Activated CD8-positive, alpha-beta T cell treated with anti-CD3 and anti-CD28 coated beads for 36 hours (primary cell): ENCODE measurements at places on chromosomes 16 and 17. TPM values are rescaled to one million over a fixed set of nuclear protein-coding genes. Genes with fewer than 3 reads are reported as not detected.

GRCh38 chr17:74241431-74241830 is 28.1 kb downstream of the TTYH2 start:
- no peak for DNase-seq
- no peaks in the 10 kb centered on the region for H3K4me1 ChIP-seq
- no peak overlapping the region for H3K4me3 ChIP-seq
- H3K27me3 ChIP-seq, result no peaks in the 10 kb centered on the region

The HEATR9 gene
- total RNA-seq, result 0.70 TPM

The CSH2 gene
- total RNA-seq, result not detected

DNA sequence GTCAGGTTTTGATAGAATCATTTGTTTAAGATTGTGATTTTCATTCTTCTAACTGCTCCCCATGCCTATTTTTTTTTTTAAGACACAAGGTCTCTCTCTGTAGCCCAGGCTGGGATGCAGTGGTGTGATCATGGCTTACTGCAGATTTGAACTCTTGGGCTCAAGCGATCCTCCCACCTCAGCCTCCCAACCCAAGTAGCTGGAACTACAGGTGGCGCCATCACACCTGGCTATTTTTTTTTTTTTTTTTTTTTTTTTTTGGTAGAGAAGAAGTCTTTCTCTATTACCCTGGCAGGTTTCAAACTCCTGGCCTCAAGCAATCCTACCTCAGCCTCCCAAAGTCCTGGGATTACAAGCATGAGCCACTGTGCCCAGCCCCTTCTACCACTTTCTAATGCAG is 223.3 kb downstream of the CBLN1 start:
- H3K27ac ChIP-seq, result no peak overlapping the region
- H3K27me3 ChIP-seq, result no peaks in the 10 kb centered on the region
- H3K36me3 ChIP-seq, result no peaks in the 10 kb centered on the region
- no peaks in the 10 kb centered on the region for H3K4me1 ChIP-seq
- DNase-seq, result no peak

DNA sequence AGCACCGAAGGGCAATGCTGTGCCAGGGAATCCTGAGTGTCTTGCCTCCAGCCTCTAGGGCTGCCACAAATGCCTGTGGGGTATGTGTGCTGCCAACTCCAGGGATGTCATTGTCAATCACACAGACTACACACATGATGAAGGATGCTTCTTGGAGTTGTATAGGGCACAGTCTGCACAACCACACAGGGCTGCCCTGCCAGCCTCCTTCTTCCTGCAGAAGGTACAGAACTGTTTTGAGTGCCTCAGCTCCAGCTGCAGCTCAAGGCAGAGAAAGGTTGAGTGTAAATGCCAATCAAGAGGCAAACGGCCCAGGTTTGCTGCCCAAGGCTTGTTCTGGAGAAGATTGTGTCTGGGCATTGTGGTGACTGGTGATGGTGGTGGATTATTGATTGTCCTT is 15.6 kb downstream of the SCNN1B start:
- no peak overlapping the region for H3K27ac ChIP-seq
- no peak for DNase-seq
- H3K4me1 ChIP-seq, result no peaks in the 10 kb centered on the region
- no peaks in the 10 kb centered on the region for H3K36me3 ChIP-seq

- no peak overlapping the region for H3K4me3 ChIP-seq
- peaks cover 15% of the 10 kb centered on the region for H3K4me1 ChIP-seq
- no peaks in the 10 kb centered on the region for H3K36me3 ChIP-seq
- DNase-seq, result no peak
- no peak overlapping the region for H3K27ac ChIP-seq
Measured at GRCh38 chr16:1338855-1339675, 5.6 kb downstream of the BAIAP3 start.

DNA sequence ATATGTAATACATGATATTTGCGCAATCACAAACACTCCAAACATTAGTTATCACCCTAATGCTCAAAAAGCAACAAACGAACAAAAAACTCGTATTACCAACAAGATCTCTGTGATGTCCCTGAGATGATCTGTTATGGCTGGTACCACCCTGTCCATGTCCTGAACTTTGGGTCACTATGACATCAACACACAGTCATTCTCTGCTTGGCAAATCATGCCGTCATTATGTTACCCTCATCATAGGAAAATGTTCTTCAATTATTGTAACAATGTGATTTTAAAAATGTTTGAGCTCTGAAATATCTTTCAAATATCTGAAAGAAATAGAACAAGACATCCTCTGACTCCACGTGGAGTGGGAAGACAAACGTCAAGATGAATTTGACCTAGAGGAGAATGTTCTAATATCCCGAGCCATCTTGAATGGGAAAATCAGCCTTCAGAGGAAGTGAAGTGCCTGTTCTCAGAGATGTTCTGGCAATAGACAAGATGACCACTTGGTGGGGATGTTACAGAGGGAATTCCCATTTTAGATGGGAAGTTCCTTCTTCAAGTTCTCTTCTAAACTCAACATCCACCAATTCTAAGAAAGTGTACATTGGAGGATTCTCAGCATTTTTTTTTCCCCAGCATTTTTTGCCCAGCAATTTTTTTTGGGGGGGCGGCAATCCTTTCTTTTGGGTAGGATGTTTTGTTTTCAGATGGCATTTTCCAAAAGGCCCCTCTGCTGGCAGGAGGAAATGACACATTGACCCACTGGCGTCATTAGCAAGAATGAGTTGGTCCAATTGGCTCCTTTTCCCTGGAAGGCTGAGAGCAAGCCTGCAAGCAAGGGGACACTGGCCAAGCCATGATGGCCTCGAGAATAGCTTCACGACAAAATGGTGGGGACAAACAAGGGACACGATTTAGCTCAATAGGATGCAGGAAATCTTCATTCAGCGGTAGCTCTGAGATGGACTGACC is 3.7 kb upstream of the HSD17B2 start:
- H3K27ac ChIP-seq, result no peak overlapping the region
- no peak for DNase-seq
- H3K36me3 ChIP-seq, result no peaks in the 10 kb centered on the region

GRCh38 chr17:8470447-8471047 is 34.9 kb downstream of the NDEL1 start:
- H3K4me1 ChIP-seq, result no peaks in the 10 kb centered on the region
- DNase-seq, result no peak
- peaks cover 36% of the 10 kb centered on the region for H3K36me3 ChIP-seq

GRCh38 chr16:53912155-53912554 is 208.2 kb downstream of the FTO start:
- peaks cover 3% of the 10 kb centered on the region for H3K36me3 ChIP-seq
- H3K4me1 ChIP-seq, result peaks cover 11% of the 10 kb centered on the region
- peak; percentile 80 for DNase-seq
- no peaks in the 10 kb centered on the region for H3K27me3 ChIP-seq
- no peak overlapping the region for H3K4me3 ChIP-seq

The HSD17B1 gene
- 0.43 TPM for total RNA-seq

The OR4D1 gene
- 0.22 TPM for total RNA-seq

DNA sequence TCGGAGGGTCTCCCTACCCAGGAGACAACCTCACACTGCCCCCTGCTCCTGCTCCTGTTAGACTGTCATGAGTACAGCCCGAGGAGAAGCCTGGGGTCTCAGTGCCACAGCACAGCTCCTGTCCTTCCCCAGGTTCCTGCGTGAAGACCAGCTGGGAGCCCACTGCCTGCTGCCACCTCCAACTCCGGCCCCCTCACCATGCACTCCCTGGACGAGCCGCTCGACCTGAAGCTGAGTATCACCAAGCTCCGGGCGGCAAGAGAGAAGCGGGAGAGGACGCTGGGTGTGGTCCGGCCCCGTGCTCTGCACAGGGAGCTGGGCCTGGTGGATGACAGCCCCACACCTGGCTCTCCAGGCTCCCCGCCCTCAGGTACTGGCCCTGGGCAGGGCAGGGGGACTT is 16.2 kb downstream of the GLIS2 start:
- H3K27me3 ChIP-seq, result no peaks in the 10 kb centered on the region
- no peak overlapping the region for H3K4me3 ChIP-seq
- no peaks in the 10 kb centered on the region for H3K36me3 ChIP-seq
- peaks cover 4% of the 10 kb centered on the region for H3K4me1 ChIP-seq
